SJCRH30 (cell line): ENCODE measurements at places on chromosomes 7 and 10. TPM values are rescaled to one million over a fixed set of nuclear protein-coding genes. Genes with fewer than 3 reads are reported as not detected.
A peak's percentile ranks its signal among the peaks of the same experiment; 100 is the strongest.

Gene CLRN3
- not detected in 2 replicates for total RNA-seq

DNA sequence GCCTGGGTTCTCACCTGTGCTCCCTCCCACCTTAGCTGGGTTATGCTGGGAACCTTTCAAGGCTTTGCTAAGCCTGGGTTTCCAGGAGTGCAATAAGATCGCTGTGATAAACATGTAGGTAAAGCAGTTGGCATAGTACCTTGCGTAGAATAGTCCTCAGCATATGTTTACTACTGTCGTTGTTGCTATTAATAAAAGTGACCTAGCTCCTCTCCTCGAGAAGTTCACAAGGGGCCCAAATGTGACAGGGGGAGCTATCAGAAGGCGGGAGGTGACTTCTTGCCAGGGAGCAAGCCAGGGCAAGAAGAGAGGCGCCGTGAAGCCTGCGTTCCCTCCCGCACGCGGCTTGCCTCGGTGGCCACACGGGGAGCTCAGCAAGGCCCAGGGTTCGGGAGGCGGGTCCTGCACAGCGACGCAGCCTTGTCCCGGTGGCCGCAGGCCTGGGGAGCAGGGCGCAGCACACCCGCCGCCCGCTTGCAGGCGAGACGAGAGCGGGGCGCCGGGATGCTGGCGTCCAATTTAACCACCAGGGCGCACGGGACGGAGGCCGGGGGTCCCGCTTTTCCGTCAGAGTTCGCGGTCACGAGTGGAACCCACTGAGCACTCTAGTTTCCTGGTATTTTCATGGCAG, 106.2 kb downstream of the SNX10 start:
- H3K4me3 ChIP-seq = peak overlapping the region; percentile 59
- peak; percentile 27 for DNase-seq
- H3K4me1 ChIP-seq = peaks cover 3% of the 10 kb centered on the region; the same call in 1 of the 2 replicates
- no peak overlapping the region for H3K27ac ChIP-seq
- no peaks in the 10 kb centered on the region for H3K36me3 ChIP-seq

DNA sequence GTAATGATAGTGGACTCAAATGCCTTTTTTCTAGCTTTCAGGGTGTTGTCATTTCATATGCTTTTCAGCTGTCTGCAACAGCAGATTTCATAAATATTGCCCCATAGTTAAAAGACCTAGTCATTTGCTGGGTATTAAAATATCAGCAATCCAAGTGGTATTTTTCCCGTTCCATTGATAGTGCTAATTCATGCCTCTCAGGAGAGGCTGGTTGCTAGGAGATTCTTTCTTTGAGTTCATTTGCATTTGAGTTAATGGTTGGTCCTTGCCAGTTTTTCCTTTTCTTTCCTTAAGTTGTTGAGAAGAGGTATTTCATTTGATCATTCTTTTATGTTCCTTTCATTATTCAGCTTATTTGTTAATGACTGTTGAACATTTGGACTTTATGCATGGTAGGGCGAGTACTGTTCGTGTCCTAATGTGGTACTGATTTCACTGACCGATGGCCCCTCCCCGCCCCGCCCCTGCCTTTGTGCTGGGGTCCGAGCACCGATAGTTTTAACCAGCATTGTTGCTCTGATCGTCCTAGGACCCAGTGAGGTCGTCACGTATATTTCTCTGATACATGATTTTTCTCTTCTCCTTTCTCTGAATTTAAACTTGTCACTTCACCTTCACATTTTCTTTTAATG, 128.6 kb downstream of the CCNY start:
- H3K4me1 ChIP-seq = peaks cover 37% of the 10 kb centered on the region
- H3K36me3 ChIP-seq = no peaks in the 10 kb centered on the region
- H3K27me3 ChIP-seq = no peaks in the 10 kb centered on the region

Gene TRIM50
- total RNA-seq = not detected in 2 replicates

Gene TAS2R5
- total RNA-seq = 0.18 TPM in 1 of 2 replicates, not detected in the other

GRCh38 chr10:84138478-84139125, 707 bp upstream of the GHITM start:
- peak; percentile 10 for DNase-seq
- no peaks in the 10 kb centered on the region for H3K27me3 ChIP-seq
- H3K4me3 ChIP-seq = peak overlapping the region; percentile 97
